Stimulated activated naive CD8-positive, alpha-beta T cell treated with anti-CD3 and anti-CD28 coated beads, Interleukin-15, Interleukin-2, amounts not matched to agents 100 U/mL and 50 U/mL, for 24 hours (primary cell): ENCODE measurements at places on chromosomes 3 and 15.

- DNase-seq = no peak
Observed at GRCh38 chr3:23728601-23729117, 77.1 kb upstream of the UBE2E1 start.

GRCh38 chr15:75731248-75732151, 18.9 kb upstream of the CSPG4 start:
- no peak for DNase-seq

DNA sequence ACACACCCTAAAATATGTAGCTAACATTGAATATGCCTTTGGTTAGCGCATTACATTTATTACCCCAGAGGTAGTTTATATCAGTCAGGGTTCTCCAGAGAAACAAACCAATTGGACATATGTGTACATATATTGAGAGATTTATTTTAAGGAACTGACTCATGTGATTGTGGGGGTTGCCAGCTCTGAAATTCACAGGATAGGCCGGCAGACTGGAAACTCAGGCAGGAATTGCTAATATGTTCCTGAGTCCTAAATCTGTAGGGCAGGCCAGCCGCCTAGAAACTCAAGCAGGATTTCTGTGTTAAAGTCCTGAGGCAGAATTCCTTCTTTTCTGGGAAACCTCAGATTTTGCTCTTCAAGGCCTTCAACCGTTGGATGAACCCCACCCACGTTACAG, 189.7 kb downstream of the CDIN1 start:
- DNase-seq = no peak

DNA sequence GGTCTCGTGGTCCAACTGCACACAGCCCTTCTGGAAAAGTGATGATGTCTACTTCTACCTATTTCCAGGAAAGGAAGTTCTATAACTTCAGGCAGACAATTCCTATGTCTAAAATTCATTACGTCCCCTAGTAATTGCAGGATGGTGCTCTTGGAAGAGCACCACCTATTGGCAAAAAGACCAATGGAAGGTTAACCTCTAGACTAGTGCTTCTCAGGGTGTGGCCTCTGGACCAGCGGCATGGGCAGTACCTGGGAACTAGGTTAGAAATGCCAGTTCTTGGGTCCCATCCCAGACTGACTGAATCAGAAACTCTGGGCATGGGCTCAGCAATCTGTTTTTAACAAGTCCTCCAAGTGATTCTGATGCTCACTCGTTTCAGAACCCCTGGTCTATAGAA, 258.3 kb upstream of the ICE2 start:
- no peak for DNase-seq

DNA sequence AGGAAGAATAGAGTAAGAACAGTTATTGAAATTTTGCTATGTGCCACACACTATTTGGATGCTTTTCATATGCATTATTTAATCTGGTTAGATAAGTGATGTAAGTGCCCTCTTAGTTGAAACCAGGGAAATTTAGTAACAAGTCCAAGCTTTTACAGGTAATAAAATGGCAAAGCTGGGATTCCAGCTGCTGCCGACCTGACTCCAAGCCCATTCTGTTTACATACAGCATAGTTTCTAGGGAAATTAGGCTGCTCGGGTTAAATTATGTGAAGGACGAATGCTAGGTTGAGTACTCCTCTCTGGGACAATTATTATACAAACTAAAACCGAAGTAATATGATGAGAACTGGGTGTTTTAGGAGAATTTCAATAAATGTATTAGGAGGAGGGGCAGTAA, 38.7 kb upstream of the FAH start:
- no peak for DNase-seq

DNA sequence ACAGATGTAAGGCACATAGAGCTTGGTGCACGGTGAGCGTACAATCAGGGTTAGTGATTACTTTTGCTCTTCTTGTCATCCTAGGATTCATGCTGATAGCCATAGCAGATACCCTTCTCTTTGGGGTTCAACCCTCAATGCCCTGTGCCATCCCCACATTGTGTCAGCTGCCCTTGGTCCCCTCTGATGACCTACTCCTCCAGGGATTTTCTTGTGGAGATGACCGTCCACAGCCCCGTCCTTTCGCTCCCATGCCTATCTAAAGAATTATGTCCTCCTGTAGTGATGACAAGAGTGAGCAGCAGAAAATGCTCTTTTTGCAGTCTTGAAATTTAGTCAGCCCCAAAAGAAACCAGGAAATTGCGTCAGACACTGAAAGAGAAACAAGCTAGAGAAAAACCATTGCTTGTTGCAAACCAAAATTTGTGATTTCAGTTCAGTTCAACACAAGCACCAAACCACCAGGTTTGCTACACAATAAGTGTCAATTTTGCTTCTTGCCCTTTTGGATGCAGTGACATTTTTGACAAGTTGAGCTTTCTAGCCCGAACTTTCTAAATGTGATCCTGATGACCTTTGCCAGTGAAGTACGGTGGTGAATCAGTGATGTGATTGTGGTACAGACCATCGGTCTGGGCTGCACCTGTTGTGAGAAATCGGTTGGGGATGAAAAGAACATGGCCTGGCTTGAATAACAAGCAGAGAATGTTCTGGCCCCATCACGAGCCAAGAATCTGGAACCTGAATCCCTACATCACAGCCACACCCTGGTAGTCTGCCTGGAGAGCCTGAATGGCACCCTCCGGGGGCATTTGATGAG, 41.3 kb downstream of the CMTM7 start:
- peak; percentile 51 for DNase-seq

DNA sequence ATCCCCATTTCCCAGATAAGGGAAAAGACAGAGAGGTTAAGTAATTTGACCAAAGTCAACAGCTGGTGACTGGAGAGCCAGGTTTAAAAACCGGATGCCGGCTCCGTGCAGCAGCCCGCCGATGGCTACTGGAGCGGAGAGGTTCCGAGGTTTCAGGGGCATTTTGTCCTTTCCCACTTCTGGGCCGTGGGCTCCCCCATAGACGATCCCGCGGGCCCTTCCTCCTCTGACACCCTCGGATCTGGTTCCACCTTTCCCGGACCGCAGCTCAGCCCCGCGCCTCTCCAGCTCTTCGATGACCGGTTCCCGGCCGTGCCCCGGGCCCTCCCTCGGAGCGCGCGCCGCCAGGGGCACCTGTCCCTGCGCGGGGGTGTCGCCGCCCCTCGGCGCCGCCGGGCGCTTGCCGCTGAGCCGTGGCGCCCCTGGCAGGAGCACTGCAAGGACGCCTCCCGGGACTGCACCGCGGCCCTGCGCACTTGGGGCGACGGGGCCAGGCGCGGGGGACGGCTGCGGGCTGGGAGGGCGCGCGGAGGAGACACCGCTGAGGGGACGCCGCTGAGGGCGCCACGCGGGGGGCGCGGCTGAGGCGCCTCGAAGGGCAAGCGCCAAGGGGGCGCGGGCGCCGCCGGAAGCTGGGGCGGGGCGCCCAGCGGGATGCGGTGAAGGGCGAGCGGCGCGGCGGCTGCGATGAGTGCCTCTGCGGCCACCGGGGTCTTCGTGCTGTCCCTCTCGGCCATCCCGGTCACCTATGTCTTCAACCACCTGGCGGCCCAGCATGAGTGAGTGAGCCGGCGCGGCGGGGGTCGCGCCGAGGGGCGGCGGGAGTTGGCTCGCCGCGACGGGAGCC, at the start of gene TM6SF1:
TM6SF1 (plus strand) TSS at position 652 of the 847 bp plus-strand sequence; CDS start at position 688, 36 bp downstream.
- peak; percentile 38 for DNase-seq

GRCh38 chr15:29849218-29849617, 26.9 kb upstream of the TJP1 start:
- no peak for DNase-seq

GRCh38 chr3:52054661-52055511, 1.5 kb downstream of the DUSP7 start:
- DNase-seq = peak; percentile 32

DNA sequence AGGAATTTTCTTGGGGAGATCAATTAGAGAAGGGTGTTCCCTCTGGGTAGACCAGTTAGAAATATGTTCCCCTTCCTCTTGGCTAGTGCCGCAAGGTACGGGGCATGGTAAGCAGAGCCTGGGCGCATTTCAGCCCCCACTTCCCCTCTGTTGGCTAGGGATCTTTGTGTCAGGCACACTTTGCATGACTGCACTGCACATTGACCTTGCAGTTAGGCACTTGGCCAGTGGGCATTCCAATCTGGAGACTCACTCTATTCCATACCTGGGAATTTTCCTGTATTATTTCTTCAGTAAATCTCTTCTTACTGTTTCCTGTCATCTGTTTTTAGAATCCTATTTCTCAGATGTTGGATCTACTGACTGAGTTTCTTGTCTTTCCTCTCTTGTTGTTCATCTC, 30.0 kb upstream of the CACNA1D start:
- DNase-seq = no peak

GRCh38 chr15:74044267-74045110, 37.9 kb downstream of the GOLGA6A start:
- DNase-seq = no peak
